ENCODE measurements at places on chromosomes 3 and 15.

GRCh38 chr3:28134792-28135375 lies 106.5 kb upstream of the CMC1 start:
- H3K27me3 ChIP-seq = no peaks in the 10 kb centered on the region
- no peaks in the 10 kb centered on the region for H3K36me3 ChIP-seq
- no peak for DNase-seq
- H3K4me1 ChIP-seq = no peaks in the 10 kb centered on the region
- no peak overlapping the region for H3K4me3 ChIP-seq

GRCh38 chr15:89429023-89429422 lies 67.4 kb downstream of the RHCG start:
- no peak overlapping the region for H3K4me3 ChIP-seq
- peaks cover 5% of the 10 kb centered on the region for H3K4me1 ChIP-seq
- H3K27ac ChIP-seq = no peak overlapping the region
- H3K27me3 ChIP-seq = peaks cover 2% of the 10 kb centered on the region
- DNase-seq = no peak

- H3K27ac ChIP-seq = no peak overlapping the region
- peaks cover 19% of the 10 kb centered on the region for H3K36me3 ChIP-seq
- H3K4me1 ChIP-seq = no peaks in the 10 kb centered on the region
- H3K4me3 ChIP-seq = no peak overlapping the region
Observed at GRCh38 chr3:129665024-129665768, 58.7 kb upstream of the PLXND1 start.

DNA sequence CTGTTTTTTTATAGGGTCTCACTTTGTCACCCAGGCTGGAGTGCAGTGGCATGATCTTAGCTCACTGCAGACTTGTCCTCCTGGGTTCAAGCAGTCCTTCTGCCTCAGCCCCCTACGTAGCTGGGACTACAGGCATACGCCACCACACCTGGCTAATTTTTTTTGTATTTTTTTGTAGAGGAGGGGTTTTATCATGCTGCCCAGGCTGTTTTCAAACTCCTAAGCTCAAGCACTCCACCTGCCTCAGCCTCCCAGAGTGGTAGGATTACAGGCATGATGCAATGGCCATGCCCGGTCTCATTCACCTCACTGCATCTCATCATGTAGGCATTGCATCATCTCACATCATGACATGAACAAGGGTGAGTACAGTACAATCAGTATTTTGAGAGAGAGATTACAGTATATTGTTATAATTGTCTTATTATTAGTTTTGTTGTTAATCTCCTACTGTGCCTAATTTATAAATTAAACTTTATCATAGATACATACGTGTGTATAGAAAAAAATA lies 74.3 kb upstream of the EOMES start:
- no peak overlapping the region for H3K27ac ChIP-seq
- no peak for DNase-seq
- no peak overlapping the region for H3K4me3 ChIP-seq

- no peaks in the 10 kb centered on the region for H3K27me3 ChIP-seq
- no peak overlapping the region for H3K4me3 ChIP-seq
- no peaks in the 10 kb centered on the region for H3K36me3 ChIP-seq
- no peak overlapping the region for H3K27ac ChIP-seq
- no peaks in the 10 kb centered on the region for H3K4me1 ChIP-seq
Observed at GRCh38 chr3:145882436-145882835, 278.5 kb downstream of the PLOD2 start.

DNA sequence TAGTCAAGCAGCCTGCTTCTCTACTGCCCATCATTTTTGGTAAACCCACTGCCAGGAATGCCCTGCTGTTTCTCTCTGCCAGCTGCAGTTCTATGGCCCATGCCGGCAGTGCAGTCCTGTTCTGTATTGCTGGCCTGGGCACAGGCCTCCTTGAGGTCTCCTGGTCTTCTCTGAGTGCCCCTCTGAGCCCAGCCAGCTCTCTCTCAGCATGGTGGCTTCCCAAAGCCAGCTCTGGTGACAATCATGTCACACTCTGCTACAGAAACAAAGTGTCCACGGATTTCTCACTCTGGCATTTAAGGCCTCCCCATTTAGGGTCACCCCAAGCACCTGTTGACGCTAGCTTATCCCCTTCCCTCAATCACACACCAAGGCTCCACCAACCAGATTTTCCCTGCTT lies 24.5 kb downstream of the SRPRB start:
- no peaks in the 10 kb centered on the region for H3K27me3 ChIP-seq
- no peaks in the 10 kb centered on the region for H3K36me3 ChIP-seq
- H3K4me3 ChIP-seq = no peak overlapping the region
- no peaks in the 10 kb centered on the region for H3K4me1 ChIP-seq
- no peak overlapping the region for H3K27ac ChIP-seq
